Cardiac atrium fibroblast (primary cell): ENCODE measurements at places on chromosomes 2 and 18. TPM values are rescaled to one million over a fixed set of nuclear protein-coding genes. Genes with fewer than 3 reads are reported as not detected.

The C2orf78 gene
- not detected in 2 replicates for total RNA-seq

The POTEI gene
- not detected in 2 replicates for total RNA-seq

The PAPOLG gene
- 10.2 and 10.5 TPM in 2 replicates for total RNA-seq

The RAD51AP2 gene
- not detected in 2 replicates for total RNA-seq

The SLC66A2 gene
- 36.8 and 45.0 TPM in 2 replicates for total RNA-seq

The ALPP gene
- not detected in 2 replicates for total RNA-seq

The RHBDD1 gene
- total RNA-seq: 7.0 and 9.7 TPM in 2 replicates

The FTCDNL1 gene
- not detected in 2 replicates for total RNA-seq

The GATA6 gene
- total RNA-seq: 61.4 and 72.6 TPM in 2 replicates

The TUBA3E gene
- total RNA-seq: not detected in 2 replicates

The ALK gene
- total RNA-seq: not detected in 2 replicates

The OR6B3 gene
- total RNA-seq: not detected in 2 replicates

The POTEE gene
- not detected in 2 replicates for total RNA-seq

The SAG gene
- not detected in 2 replicates for total RNA-seq

The FBXO41 gene
- 1.8 and 1.9 TPM in 2 replicates for total RNA-seq

The CDK15 gene
- total RNA-seq: not detected in 2 replicates

The FEV gene
- not detected in 2 replicates for total RNA-seq

The REL gene
- 0.72 and 2.4 TPM in 2 replicates for total RNA-seq

The SULT1C4 gene
- total RNA-seq: 0.16 TPM in 1 of 2 replicates, not detected in the other

The HOXD4 gene
- not detected in 2 replicates for total RNA-seq

The EGR4 gene
- total RNA-seq: not detected in 2 replicates

The POTEC gene
- total RNA-seq: not detected in 2 replicates

The TMSB10 gene
- total RNA-seq: 7,898 and 10,549 TPM in 2 replicates

The SERPINB13 gene
- total RNA-seq: not detected in 2 replicates

The CKAP2L gene
- 0.72 and 1.1 TPM in 2 replicates for total RNA-seq

The RASGRP3 gene
- total RNA-seq: 1.8 and 8.3 TPM in 2 replicates

The DNER gene
- 0.36 and 14.1 TPM in 2 replicates for total RNA-seq
